ENCODE measurements at places on chromosomes 6 and 20.

DNA sequence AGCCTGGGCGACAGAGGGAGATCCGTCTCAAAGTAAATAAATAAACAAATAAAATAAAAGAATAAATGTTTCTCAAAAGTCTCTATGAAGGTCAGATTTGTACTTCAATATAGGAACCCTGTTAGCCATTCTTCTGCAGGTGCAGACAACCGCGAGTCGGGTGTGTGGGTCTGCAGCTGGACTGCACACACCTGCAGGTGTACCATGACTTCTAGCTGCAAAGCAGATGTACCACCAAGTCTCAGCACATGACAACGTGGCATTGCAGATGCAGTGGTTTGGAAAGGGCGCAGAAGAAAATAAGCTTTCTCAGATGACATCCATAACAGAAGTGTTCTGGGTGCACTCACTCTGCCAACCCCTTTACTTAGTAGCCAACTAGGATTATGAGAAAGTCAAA lies 239.7 kb downstream of the ATXN1 start:
- no peak for DNase-seq

GRCh38 chr6:75437421-75437891 lies 56.1 kb downstream of the FILIP1 start:
- DNase-seq = no peak

GRCh38 chr20:53492212-53492611 lies 101.4 kb downstream of the ZNF217 start:
- DNase-seq = no peak

- DNase-seq = no peak
Observed at GRCh38 chr6:44202972-44203750, 13.6 kb upstream of the MYMX start.

DNA sequence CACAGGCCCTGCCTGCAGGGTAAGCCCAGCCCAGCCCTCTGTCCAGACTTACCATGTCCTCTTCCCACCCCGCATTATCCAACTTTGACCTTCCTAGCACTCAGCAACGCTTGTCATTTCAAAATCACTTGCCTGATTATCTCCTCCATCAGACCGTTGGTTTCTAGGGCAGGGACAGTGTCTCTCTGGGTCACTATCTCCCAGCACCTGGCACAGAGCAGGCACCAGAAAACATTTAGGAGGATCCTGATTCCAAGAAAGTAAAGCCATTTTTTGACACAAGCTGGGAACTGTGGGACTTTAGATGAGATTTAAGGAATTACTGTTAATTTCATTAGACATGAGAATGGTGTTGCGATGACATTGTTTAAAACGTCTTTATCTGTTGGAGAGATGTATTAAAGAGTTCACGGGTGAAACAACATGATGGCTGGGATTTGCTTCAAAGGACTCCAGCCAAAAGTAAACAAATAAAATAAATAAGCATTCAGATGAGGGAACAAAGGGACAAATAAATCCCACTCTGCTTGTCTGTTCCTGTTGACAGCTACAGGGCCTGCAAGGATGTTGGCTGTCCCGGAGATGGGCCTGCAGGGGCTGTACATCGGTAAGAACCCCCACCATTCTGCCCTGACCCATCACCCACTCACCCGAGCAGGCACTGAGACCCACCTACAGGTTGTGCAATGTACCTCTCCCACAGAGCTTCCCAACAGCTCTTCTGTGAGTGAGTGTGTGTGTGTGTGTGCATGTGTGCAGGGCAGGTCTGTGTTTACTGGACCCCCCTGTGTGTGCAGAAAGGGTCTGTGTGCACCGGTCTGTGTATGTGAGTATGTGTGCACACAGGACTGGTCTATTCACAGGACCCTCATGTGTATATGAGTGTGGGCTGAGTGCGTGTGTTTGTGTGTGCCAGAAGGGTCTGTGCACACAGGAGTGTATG lies 5.9 kb downstream of the HSPA12B start:
- no peak for DNase-seq

- no peak for DNase-seq
Observed at GRCh38 chr20:30593572-30593971, 663.9 kb upstream of the DEFB115 start.

DNA sequence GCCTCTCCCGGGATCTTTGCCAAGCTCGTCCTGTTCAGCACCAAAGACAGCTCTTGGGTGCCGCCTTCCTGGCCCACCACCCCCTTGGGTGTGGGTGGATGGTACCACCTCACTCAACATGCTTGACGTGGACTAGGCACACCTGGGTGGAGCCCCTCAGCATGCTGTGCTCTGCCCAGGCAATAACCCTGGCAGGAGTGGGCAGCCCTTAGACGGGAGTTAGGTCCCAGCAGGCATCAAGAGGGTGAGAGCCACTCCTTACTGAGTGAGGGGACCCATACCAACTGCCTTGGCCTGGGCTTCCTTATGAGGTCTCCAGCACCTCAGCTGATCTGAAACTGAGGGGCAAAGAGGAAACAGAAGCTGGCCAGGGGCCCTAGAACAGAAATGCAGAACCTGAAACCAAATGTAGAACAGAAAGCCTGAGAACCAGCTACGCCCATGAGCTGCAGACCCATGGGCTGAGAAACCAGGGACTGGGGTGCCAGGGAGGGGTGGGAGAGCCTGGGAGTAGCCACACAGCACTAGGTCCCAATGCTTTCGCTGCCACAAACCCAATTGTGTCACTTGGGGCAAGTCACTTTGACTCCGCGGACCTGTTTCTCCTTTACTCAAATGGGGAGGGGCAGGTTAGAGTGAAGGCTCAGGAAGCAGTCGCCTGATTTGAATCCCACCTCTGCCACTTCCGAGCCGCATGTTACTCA lies 2.0 kb downstream of the FGD2 start:
- no peak for DNase-seq

GRCh38 chr20:46145713-46146112 lies 27.6 kb downstream of the CD40 start:
- DNase-seq = no peak

- no peak for DNase-seq
Observed at GRCh38 chr6:142676027-142676443, 268.9 kb downstream of the HIVEP2 start.

- DNase-seq = no peak
Observed at GRCh38 chr20:60993433-60994044, 258.5 kb upstream of the CDH4 start.

DNA sequence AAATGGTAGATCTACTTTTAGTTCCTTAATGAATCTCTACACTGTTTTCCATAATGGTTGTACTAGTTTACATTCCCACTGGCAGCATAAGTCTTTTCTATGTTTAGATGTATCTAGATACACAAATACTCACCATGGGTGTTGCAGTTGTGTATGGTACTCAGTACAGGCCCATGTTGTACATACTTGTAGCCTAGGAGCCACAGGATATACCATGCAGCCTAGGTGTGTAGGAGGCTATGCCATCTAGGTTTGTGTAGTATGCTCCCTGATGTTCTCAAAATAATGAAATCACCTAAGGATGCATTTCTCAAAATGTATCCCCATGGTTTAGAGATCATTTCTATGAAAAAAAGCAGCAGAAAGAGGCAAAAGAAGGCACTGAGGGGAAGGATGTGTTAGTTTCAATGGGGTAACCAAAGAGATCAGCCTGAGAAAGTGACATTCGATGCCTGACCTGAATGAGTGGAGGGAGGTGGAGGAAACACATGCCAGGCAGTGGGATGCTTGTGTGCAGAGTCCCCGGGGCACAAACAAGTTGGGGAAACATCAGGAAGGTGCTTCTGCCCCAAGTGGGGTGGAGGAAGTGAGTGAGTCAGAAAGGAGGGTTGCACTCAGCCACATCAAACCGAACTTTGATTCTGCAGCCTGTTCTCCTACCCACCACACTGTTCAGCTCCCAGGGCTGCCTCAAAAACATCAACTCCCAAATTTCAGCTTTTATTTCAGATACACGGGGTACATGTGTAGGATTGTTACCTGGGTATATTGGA lies 191.2 kb downstream of the ZNF217 start:
- no peak for DNase-seq

DNA sequence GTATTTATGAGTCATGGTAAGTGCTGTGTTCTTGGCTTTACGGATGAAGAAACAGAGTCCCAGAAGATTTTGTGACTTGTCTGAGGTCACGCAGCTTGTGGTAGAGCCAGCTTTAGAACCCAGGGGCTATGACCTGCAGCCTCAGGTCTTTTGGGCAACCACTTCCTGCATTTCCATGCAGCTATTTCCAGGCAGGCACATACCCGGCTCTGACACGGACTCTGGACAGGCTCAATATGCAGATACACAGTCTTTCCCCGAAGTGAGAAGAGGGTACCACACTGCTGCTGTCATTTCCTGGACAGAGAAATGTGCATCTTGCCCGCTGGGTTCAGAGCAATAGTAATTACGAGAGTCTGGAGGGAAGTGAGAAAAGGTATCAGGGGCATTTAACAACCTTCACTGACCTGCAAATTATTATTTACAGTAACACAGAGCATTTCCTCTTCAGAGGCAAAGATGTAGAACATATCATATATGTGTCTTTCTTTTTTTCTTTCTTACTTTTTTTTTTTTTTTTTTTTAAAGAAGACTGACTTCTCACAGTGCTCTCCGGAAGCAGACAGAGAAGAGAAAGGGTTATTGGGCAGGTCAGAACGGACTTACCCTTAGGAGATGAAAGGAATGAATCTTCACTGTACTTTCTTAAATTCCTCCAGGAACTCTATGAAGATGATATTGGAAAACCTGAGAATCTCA lies 185.1 kb downstream of the CLIC5 start:
- DNase-seq = no peak

GRCh38 chr6:19934996-19935591 lies 97.9 kb downstream of the ID4 start:
- no peak for DNase-seq
